GM13977 (cell line): ENCODE measurements at places on chromosomes 7 and 10.

DNA sequence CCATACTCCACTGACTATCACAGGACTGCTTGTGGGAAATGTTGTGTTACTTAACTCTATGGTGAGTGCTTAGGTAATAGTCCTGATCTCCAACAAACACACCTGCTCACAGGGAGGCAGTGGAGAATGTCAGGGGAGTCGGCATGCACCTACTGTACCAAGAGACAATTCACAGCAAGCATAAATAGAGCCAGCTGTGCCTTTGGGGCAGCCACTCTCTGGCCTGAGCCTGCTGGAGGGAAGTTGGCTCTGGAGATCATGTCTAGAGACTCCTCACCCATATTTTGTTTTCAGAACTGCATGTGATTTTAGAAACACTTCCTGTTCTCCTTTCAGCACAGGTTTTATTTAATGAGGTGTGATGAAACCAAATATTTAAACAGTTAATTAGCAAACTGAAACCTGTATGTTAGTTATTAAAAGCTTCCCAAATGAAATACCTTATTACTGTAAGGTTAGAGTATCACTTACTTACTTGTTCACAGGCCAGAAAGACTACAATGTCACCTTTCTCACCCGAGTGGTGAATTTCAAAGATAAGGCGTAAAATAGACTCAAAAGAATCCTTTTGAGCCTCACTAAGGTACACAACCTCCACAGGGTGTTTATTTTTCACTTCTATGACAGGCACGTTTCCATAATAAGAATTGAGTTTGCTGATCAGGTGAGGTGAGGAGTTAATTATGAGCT lies 21.8 kb downstream of the DHX32 start:
- no peak for DNase-seq

DNA sequence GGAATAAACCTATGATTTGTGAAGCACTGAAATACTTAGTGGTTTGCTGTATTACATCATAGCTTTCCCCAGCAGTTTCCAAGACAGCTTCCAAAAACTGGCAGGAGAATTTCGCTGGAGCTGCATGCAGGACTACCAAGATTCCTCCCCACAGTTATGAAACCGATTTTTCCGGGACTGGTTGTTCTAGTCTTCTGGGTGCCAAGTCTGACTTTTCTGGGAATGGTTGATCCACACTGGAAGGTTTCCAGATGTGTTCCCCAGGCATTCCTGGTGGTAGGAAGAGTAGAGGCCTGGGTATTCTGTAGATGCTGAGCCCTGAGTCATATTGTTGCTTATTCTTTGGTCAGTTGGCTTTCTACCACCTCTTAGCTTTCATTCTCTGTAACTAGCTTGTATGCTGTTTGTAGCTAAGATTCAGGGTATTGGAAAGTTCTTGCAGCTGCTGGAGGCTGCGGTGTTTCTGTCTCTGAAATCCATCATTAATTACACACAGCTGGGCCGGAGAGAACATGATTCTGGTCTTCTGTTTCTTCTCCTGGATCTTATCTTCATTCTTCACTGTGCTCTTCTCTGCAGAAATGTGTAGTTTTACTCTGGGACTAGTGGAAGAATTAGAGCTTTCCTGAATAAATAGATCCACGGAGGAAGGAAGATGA lies 6.3 kb downstream of the ABCC2 start:
- no peak for DNase-seq

GRCh38 chr10:88551246-88551645 lies 31.9 kb downstream of the RNLS start:
- no peak for DNase-seq

GRCh38 chr7:120273476-120273975 lies 551 bp downstream of the KCND2 start:
- peak; percentile 79 for DNase-seq

GRCh38 chr7:95436407-95436806 lies 1.6 kb upstream of the PON2 start:
- no peak for DNase-seq

DNA sequence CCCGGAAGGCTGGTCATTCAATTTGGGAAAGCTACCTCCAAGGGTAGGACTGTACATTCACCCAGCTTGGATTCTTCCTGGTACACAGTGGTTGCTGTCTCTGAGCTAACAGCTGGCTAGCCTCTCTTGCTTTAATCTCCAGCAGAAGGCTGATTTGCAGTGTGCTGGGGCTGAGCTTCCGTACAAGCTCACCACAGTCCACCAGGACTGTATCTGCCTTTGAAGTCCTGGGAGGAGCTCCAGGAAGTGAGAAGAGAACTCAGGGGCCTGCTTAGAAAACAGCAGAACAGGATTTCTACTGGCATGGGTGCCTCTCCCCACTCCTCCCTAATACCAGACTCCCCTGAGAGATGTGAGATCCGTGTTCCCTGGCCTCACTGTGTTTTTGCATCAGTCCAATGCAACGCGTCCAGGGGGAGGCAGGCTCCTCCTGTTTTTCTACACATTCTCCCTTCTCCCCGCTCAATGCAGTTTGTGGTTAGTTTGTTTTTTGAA lies 6.6 kb downstream of the AFAP1L2 start:
- DNase-seq = no peak

DNA sequence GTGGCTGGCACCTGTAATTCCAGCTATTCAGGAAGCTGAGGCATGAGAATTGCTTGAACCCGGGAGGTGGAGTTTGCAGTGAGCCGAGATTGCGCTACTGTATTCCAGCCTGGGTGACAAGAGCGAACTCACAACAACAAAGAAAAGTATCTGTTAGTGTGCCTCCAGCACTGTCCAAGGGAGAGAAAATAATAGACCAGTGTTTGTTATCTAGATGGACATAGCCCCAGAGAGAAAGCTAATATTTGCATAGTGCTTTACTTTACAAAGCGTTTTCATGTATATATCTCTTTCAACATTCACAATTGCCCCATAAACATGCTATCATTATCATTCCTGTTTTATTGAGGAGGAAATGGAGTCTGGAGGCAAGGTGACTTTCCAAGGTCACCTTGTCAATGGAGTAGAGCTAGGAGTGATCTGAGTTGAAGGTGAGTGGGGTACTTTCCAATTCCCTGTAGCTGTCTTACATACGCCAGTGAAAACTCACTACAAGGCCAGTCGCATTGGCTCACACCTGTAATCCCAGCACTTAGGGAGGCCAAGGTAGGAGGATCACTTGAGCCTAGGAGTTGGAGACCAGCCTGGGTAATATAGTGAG lies 49.7 kb upstream of the KIF5B start:
- DNase-seq = no peak

- peak; percentile 13 for DNase-seq
Measured at GRCh38 chr7:18352339-18353255, 143.0 kb upstream of the HDAC9 start.
